H1 (cell line): ENCODE measurements at places on chromosomes 12 and 14.

DNA sequence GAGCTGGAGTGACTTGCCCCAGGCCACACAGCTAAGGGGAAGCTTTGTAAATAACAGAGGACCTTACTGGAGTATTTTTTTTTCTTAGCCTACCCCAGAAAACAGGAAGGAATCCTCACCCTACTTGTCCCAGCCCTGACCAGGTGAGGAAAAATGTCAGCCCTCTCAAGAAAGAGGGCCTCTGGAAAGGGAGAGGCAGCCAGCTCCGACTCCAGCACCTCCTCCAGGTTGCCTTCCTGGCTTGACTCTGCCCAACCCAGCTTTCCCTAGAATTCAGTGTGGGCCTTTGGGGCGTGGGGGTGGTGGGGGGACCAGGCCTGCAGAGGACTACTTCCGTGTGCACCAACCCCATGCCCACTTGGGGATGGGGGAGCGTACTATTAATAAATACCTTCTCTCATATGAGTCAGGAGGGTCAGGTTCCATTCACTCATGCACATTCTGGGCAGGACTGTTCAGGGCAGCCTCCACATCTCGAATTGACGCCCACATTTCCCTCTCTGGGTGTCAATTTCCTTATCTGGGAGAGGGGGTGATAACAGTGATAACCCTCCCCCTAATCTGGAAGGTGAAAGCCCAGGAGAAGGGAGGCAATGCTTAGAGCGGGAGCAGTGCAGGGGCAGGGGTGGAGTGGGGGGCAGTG is 5.2 kb downstream of the RHOF start:
- H3K4me3 ChIP-seq: no peak overlapping the region
- peaks cover 2% of the 10 kb centered on the region; the same call in 1 of the 2 replicates for H3K27me3 ChIP-seq
- H3K4me1 ChIP-seq: peaks cover 5% of the 10 kb centered on the region
- no peaks in the 10 kb centered on the region for H3K36me3 ChIP-seq

DNA sequence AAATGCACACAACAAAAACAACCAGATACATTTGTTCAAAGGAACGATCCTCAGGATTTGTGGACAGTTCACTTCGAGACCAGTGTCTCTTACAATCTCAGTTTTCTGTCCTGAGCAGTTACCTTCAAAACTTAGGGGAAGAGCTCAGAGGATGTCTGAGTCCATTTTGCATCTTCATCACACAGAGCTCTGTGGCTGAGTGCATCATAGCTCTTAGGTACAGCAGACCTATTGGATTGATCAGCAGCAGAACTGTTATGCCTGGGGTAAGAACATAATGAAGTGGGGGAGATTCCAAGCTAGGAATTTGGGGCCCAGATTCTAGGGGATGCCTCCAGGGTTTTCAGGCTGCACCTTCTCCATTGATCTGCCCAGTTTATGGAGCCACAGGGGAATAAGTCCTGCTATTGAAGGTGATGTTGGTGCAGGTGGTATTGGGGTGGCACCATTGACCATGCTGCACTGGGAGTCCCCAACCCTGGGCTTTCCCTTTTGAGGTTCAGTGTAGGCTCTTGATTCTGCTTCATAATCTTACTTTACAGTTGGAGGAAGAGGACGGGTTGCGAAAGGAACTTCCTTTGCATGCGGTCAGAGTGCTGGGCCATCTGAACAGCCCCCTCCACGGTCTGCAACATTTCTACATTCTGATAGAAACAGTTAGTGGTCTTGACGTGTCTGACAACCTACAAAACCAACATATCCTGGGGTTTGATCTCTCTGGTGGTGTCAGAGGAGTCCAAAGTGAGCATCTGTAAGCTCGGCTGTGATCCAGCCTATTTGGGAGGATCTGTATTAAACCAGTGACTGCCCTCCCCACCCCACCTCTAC is 112.8 kb downstream of the CHST11 start:
- no peak overlapping the region for H3K4me3 ChIP-seq
- H3K36me3 ChIP-seq: no peaks in the 10 kb centered on the region
- H3K27me3 ChIP-seq: no peaks in the 10 kb centered on the region
- H3K4me1 ChIP-seq: no peaks in the 10 kb centered on the region
- DNase-seq: no peak
- H3K27ac ChIP-seq: no peak overlapping the region

- 0 out of 2 replicates have a peak, but pooled peaks cover 3% of the 10 kb centered on the region for H3K36me3 ChIP-seq
- H3K27me3 ChIP-seq: no peaks in the 10 kb centered on the region
- no peak overlapping the region for H3K4me3 ChIP-seq
- H3K4me1 ChIP-seq: peaks cover 18% of the 10 kb centered on the region; the same call in 1 of the 2 replicates
- peak overlapping the region; percentile 35; the same call in 1 of the 2 replicates for H3K27ac ChIP-seq
Measured at GRCh38 chr14:91412939-91413338, 4.7 kb downstream of the CCDC88C start.

DNA sequence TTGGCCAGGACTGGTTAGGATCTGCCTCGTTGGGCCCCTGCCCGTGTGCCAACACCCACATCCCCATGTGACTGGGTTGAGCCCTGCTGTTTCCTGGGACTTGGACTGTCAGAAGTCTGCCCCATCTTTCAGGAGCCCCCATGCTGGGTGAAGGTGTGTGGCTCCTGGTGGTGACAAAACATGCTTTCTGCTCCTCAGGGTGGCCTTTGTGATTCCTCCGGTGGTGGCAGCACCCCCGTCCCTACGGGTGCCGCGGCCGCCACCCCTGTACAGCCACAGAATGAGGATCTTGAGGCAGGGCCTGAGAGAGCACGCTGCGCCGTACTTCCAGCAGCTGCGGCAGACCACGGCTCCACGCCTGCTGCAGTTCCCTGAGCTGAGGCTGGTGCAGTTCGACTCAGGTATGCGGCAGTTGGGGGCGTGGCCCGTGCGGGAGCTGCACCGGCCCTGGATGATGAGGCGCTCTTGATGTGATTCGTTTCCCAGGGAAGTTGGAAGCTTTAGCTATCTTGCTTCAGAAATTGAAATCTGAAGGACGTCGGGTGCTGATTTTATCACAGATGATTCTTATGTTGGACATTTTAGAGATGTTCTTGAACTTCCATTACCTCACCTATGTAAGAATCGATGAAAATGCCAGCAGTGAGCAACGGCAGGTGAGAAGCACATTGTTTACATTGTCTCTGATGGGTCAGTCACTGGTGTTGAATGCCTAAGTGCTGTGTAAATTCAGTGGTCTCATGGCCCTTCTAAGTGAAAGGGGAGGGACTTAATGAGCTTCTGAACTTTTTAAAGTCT is 80.0 kb downstream of the EP400 start:
- no peaks in the 10 kb centered on the region for H3K4me1 ChIP-seq
- H3K4me3 ChIP-seq: no peak overlapping the region
- H3K27me3 ChIP-seq: no peaks in the 10 kb centered on the region
- DNase-seq: no peak
- H3K36me3 ChIP-seq: peaks cover 21% of the 10 kb centered on the region

GRCh38 chr14:30444451-30444850 is 114.5 kb upstream of the G2E3 start:
- H3K4me3 ChIP-seq: no peak overlapping the region
- peaks cover 3% of the 10 kb centered on the region for H3K4me1 ChIP-seq
- H3K27ac ChIP-seq: no peak overlapping the region
- no peaks in the 10 kb centered on the region for H3K36me3 ChIP-seq
- no peak for DNase-seq

- H3K4me3 ChIP-seq: no peak overlapping the region
- H3K27ac ChIP-seq: no peak overlapping the region
- H3K36me3 ChIP-seq: no peaks in the 10 kb centered on the region
- H3K4me1 ChIP-seq: peaks cover 9% of the 10 kb centered on the region
- no peaks in the 10 kb centered on the region for H3K27me3 ChIP-seq
Measured at GRCh38 chr14:68247676-68248268, 428.2 kb downstream of the RAD51B start.

DNA sequence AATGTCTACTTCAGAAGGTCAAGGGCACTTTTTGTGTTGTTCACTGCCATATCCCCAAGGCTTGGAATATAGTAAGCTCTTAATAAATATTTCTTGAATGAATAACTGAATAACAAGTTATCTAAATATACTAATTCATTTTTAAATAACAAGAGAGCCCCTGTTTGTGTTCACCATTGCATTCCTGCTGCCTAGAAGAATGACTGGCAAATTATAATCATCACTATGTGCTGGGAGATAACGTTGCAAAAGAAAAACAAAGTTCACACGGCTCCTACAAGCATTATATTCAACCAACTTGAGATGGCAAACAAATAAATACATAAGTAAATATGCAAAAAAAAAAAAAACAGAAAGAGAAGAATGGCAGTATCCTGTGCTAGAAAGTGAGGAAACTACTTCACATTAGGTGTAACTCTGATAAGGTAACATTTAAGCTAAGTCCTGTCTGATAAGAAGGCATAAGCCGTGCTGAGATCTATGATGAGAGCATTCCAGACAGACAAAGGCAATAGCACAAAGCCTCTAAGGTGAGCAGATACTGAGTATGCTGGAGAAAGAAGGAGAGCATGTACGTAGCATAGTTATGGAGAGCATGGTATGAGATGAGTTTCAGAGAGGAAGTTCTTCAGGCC is 9.2 kb upstream of the TSPAN8 start:
- H3K4me3 ChIP-seq: no peak overlapping the region
- peaks cover 4% of the 10 kb centered on the region for H3K36me3 ChIP-seq
- no peak overlapping the region for H3K27ac ChIP-seq
- H3K27me3 ChIP-seq: no peaks in the 10 kb centered on the region

DNA sequence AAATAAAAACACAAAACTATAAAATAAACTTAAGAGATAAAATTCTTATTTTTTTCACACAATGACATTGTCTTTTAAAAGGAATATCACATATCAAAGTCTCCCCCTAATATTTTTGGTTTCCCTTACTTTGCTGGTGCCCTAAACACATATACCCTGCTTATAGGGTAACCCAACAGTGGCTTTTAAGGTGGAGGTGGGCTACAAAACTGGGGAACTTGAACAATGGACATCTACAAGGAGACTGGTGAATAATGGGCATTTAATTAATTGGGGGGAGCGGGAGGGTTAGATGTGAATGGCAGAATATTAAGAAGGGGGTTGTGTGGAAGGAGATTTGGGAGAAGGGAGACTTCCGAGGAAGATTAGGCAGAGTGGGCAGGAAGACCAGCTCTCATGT is 9.6 kb downstream of the B4GALNT1 start:
- peaks cover 19% of the 10 kb centered on the region for H3K4me1 ChIP-seq
- no peak overlapping the region for H3K27ac ChIP-seq
- no peak overlapping the region for H3K4me3 ChIP-seq
- peaks cover 98% of the 10 kb centered on the region for H3K27me3 ChIP-seq

- no peak for DNase-seq
- no peaks in the 10 kb centered on the region for H3K36me3 ChIP-seq
- no peak overlapping the region for H3K4me3 ChIP-seq
Measured at GRCh38 chr12:50151047-50151687, 16.0 kb downstream of the CERS5 start.

DNA sequence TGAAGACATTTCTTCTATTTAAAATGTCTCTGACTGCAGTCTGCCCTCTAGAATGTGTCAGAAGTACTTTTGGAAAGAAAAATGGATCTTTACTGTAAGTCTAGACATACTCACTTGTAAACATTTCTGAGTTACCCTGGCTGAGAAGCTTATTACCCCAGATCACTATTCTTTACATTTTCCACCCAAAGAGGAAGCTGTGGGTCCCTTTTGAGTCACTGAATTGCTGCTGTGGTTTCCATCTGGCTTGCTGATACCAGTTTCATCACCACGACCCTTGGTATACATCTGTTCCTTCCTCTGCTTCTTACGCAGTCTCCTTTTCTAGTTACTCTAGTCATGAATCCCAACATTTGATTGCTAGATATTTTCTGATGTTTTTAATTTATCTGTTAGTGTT is 20.2 kb upstream of the CLEC4D start:
- no peak for DNase-seq
- no peaks in the 10 kb centered on the region for H3K27me3 ChIP-seq
- H3K4me1 ChIP-seq: no peaks in the 10 kb centered on the region
- no peak overlapping the region for H3K27ac ChIP-seq
- H3K4me3 ChIP-seq: no peak overlapping the region

GRCh38 chr14:75153295-75153694 is 23.1 kb downstream of the TMED10 start:
- H3K36me3 ChIP-seq: peaks cover 6% of the 10 kb centered on the region; the same call in 1 of the 2 replicates
- no peak overlapping the region for H3K27ac ChIP-seq
- no peaks in the 10 kb centered on the region for H3K27me3 ChIP-seq

DNA sequence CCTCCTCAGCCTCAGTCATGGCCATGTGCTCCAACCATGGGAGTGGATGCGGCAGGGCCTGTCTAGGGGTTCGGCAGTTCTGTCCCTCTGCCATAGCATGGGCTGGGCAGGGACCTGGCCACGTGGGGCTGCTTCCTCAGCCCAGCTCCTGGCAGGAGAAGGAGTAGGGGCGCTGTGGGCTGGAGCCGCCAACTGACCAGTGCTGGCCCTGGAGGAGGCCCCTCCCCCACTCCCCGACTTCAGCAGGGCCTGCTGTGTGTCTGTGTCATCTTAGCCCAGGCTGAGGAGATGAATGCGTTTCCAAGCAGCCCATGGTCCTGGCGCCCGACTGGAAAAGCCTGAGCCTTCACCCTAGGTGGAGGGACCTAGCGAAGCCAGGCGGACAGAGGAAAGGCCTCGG is 2.7 kb upstream of the PACS2 start:
- H3K4me3 ChIP-seq: no peak overlapping the region
- no peaks in the 10 kb centered on the region; the same call in 1 of the 2 replicates for H3K27me3 ChIP-seq
- DNase-seq: peak; percentile 48
- H3K4me1 ChIP-seq: peaks cover 8% of the 10 kb centered on the region
- no peaks in the 10 kb centered on the region for H3K36me3 ChIP-seq
- no peak overlapping the region for H3K27ac ChIP-seq

DNA sequence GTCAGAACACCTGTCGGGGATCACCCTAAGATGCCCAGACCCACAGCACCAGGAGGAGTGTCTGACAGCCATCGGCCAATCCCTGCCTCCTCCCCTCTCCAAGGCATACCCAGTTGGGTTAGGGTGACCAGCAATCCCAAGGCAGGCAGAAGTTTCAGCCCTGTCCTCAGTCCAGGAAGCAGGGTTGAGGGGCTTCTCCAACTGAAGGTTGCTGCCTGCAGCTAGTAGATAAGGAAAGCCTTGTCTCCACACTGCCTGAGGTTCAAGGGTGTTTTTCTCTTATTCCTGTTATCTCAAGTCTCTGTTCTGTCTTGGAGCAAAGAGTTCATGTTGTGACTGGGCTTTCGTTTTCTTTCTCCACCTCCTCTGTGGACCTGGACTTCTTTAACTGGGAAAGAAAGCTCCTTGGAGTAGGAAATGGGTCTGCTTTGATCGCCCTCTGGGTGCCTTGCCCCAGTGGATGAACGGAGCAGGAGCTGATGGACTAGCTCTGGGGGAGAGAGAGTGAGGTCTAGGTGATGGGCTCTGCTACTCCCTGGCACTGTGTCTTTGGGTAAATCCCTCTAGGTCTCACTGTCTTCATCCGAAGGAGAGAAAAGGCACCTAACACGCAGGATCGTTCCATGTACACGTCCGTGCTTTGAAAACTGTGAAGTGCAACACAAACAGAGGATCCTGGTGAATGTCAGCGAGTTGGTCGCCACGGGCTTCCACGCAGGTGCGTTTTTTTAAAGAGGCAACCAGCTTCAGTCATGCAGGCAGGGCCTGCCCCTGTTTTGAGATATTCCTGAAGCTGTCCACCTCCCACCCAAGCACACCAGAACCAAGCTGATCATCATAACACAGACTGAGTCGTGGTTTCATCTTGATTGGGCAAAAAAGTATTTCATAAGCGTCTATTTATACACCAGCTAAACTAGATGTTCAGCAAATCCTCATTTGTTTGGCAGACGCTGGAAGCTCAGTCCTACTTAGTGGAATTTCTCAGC is 52.5 kb upstream of the FOXN3 start:
- no peaks in the 10 kb centered on the region for H3K36me3 ChIP-seq
- no peak overlapping the region for H3K4me3 ChIP-seq
- peaks cover 4% of the 10 kb centered on the region for H3K4me1 ChIP-seq
- DNase-seq: no peak

GRCh38 chr14:89707086-89707485 is 247.4 kb downstream of the EFCAB11 start:
- H3K36me3 ChIP-seq: no peaks in the 10 kb centered on the region
- H3K27ac ChIP-seq: no peak overlapping the region
- no peak overlapping the region for H3K4me3 ChIP-seq
- peaks cover 10% of the 10 kb centered on the region for H3K27me3 ChIP-seq
- H3K4me1 ChIP-seq: peaks cover 4% of the 10 kb centered on the region; the same call in 1 of the 2 replicates
